Activated T-cell treated with anti-CD3 and anti-CD28 coated beads, Interleukin-2, amount 50 U/mL, for 24 hours (primary cell): ENCODE measurements at places on chromosomes 7 and 10.

DNA sequence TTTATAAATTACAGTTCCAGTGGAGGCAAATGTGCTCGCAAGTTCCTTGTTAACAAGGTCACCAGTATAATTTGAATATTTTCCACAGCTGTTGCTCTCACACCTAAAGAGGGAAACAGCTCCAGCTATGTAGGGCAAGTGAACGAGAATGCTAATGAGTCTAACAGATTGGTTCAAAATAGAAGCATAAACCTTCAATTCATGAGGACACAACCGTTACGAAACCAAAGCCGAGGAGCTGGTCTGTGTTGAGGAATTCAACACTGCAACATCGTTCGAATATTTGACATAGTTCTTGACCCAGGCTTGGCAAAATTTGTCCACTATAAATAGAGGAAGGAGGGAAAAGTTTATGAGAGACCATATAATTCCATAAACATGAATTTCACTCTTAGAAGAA lies 161.3 kb downstream of the KLF6 start:
- no peak for DNase-seq

- DNase-seq: no peak
These were observed 20.6 kb upstream of the HSPB1 start for GRCh38 chr7:76281706-76282343.

GRCh38 chr7:149385195-149385950 lies 75.5 kb downstream of the ZNF777 start:
- DNase-seq: no peak

GRCh38 chr7:15688279-15688626 lies 1.8 kb upstream of the MEOX2 start:
- DNase-seq: no peak
